ENCODE measurements at places on chromosomes 12 and 14.
A peak's percentile ranks its signal among the peaks of the same experiment; 100 is the strongest.

GRCh38 chr12:67035121-67035520, 234.0 kb upstream of the CAND1 start:
- no peak for DNase-seq

DNA sequence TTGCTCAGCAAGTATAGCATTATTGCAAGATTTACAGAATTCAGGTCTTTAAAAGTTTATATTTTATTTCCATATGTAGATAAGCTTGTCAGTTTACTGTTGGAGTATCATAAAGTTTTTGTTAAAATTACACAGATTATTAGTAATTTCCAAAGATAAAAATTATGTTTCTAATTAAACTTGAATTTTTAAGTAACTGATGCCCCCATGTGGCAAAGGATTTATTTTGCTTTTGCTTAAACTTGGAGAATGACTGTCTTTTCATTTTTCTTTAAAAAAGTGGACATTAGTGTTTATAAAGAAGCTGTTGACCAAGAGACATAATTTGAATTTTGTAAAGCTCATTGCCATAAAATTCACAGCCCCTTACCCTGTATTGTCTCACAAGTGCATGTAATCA, 45.8 kb downstream of the ETNK1 start:
- no peak for DNase-seq

GRCh38 chr12:40227447-40227846, 2.6 kb downstream of the LRRK2 start:
- no peak for DNase-seq

DNA sequence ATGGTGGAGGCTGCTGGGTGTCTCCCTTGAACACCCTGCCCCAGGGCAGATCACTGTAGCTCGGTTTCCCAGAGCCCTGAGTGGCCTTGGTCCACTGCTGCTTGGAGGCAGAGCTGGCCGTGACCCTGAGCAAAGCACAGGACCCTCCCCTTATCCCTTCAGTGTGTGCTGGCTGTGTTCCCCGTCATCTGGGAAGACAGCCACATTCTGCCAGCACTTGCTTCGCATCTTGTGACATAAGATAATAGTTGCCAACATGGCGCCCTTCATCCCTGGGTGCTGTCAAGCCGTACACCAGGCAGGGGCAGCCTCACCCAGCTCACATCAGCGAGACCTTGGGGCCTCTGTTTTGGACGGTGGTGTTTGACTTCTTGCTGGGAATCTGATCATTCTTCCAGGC, 12.1 kb upstream of the ALDH2 start:
- DNase-seq, result no peak

DNA sequence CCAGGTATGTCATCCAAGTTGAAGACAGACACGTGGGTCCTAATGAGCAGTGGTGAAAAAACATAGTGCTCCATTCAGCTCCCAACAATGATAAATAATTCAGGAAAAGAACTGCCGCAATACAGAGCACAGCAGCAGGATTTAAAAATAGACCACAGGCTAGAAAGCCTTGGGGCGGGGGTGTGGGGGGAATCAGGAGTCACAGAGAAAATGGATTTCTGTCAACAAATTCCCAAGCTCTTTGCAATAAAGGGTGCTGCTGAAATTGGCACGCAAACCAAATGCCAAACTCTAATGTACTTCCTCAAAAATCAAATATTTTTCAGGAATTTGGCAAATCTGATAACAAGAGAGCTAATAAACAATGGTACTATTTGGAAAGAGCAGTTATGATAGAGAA, 58.6 kb downstream of the R3HDM2 start:
- DNase-seq, result no peak

DNA sequence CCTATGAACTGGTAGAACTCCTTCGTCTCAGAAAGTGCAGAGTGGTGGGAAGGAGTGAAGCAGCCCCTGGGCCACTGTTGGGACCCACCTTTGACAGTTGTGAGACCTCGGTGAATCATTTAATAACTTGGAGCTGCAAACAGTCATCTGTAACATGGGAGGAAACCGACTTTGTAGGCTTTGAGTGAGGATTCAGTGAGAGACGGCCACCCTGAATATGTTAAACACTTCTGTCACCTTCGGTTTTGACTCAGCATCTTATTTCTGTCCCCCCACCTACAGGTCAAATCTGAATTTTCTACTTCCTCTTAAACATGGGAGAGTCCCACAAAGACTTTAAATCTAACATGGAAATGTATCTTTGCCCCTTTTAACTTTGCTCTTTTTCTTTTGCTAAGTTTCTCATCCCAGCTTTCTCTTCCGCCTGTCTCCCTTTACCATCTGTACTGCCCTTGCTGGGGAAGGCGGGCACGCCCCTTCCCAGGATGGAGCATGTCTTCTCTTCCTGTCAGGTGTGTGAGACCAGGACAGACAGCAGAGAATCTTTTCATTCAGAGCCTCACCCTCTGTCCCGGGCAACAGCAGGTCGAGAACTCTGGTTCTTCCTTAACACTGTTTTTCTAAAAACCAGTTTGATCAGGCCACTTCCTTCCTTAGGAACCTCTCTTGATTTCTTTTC, 37.1 kb downstream of the ZC3H14 start:
- DNase-seq, result peak; percentile 7

DNA sequence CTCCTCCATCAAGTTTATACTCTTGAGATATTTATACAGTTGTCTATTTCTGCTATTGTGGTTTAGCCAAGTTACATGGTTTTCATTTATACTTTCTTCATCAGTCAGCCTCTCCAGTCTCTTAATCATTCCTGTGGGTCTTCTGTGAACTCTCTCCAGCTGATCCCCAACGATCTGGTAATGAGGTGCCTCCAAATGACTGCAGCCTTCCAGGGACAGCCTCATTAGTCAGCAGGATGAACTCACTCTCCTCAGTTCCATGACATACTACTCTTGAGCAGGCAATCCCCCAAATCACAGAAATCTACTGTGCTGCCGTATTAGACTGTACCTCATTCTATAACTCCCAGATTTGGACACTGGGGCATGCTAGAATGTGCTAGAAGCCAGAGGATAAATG, 15.3 kb downstream of the AREL1 start:
- no peak for DNase-seq

- DNase-seq, result no peak
These were observed 66.6 kb downstream of the DAAM1 start for GRCh38 chr14:59254911-59255545.

GRCh38 chr12:4118017-4118510, 155.5 kb upstream of the CCND2 start:
- DNase-seq, result no peak

GRCh38 chr12:46537387-46537955, 164.9 kb upstream of the SLC38A2 start:
- DNase-seq, result no peak

GRCh38 chr14:60221457-60221856, 27.6 kb upstream of the PPM1A start:
- no peak for DNase-seq

- no peak for DNase-seq
These were observed 4.5 kb downstream of the HOXC10 start for GRCh38 chr12:53989227-53990113.

GRCh38 chr14:75487155-75487671, 35.1 kb upstream of the BATF start:
- no peak for DNase-seq

DNA sequence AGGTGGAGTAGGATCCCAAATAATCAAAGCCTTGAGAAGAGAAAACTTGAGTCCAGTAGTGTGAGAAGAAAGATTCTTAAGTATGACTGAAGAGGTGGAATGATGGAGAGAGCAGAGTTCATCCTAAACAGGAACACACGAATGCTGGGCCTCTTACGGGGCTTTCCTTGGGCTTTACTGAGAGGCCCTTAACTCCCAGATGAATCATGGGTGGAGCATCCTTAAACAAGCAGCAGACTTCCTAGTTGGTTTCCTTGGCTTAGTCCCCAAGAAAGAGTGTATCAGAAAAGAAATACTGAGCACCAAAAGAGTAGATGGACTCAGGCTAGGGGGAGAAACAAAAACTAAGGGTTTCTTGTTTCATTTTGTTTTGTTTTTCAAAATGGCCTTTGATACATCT, 132.5 kb downstream of the GPR135 start:
- DNase-seq, result no peak

GRCh38 chr14:59188461-59189090, at the start of gene DAAM1:
DAAM1 (plus strand) TSS chr14:59188667; CDS start chr14:59263478, 74,811 bp downstream.
- peak; percentile 87 for DNase-seq

GRCh38 chr14:40197344-40197743, 765.1 kb upstream of the FBXO33 start:
- no peak for DNase-seq
